ENCODE measurements at places on chromosomes 4 and X.

GRCh38 chr4:105327956-105328355, 145.9 kb downstream of the PPA2 start:
- no peak for DNase-seq

GRCh38 chrX:54495814-54496516, at the start of gene FGD1:
Gene FGD1 (minus strand): TSS chrX:54496234. CDS start chrX:54495432, 802 bp downstream.
- peak; percentile 36 for DNase-seq

DNA sequence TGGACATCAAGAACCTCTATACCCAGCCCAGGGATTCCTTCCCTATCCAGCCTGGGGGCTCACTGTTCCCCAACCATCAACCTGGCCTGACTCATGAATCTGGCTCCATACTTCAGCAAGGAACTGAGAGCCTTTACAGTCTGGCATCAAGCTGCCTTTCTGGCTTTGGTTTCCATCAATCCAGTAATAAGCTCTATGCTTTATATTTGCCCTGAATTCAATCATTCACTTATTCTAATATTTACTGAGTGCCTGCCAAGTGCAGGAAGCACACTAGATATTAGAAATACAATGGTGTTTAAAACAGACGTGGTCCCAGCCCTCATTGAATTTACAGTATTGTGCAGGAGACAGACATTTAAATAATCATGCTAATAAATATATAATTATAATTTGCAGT, 114.8 kb upstream of the PLAC1 start:
- no peak for DNase-seq

DNA sequence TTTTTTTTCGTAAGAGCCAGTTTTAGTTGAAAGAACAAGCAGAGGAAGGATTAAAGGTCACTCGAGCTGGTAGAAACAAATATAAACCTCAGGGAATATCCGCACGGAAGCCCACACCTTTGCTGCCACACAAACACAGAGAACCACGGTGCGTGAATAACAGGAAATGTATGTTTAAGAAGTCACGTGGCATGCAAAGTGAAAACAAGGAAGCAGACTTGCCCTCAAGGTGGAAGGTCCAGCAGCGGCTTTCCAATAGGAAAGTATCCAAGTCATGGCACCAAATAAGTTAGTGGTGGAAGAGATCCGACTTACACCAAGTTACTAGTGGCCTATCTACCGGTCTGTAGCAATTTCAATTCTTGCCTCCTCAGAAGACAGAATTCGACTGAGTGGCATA, 215.5 kb downstream of the HHIP start:
- DNase-seq, result no peak

DNA sequence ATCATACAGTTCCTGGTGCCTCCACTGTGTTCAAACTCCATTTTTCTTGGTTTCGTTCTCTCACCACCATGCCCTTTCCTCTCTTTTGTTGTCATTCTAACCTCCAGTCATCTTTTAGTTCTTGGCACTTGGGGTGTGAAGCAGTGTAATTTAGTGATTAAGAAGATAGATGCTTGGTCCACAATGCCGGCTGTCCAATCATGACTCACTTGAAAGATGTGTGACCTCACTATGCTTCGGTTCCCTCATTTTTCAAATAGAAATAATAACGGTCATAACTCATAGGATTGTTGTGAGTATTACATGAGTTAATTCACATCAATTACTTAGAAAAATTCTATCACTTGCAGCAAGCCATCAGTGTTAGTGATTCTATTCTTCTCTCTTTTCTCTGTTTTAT, 327.8 kb downstream of the ADGRL3 start:
- no peak for DNase-seq

GRCh38 chrX:9859711-9860555, 73.7 kb downstream of the SHROOM2 start:
- no peak for DNase-seq

DNA sequence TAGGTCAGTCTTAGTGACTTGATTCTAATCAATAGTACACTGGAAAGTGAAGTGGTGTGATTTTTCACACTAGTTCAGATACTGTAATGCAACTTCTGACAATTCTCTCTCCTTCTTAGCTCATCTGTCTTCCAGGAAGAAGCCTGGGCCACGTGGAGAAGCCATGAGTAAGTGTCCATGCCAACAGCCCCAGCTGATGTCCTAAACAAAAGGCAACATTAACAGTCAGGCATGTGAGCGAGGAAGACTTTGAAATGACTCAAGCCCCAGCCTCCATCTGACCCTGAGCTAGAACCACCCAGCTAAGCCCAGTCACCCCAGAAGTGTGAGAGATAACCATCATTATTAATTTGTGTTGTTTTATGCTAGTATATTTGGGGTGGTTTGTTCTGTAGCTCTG, 115.7 kb upstream of the MAGEB16 start:
- no peak for DNase-seq

DNA sequence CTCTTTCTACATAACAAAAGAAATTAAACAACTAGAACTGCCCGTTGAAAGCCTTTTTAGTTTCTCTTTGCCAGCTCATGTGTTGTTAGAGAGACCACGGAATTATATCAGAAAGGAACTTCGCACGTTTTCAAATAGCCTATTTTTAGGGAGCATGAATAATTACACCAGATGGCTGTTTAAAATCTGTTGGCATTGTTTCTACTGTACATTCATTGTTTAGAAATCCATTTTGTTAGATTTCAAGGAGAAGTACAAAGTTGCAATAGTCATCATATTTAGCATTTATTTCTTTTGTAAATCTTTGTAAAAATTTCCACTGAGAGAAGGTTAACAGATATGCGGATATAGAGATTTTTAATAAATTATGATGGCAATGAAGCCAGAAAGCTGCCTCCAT, 403.0 kb upstream of the HS3ST1 start:
- DNase-seq, result no peak

GRCh38 chr4:117640836-117641235, 393.4 kb upstream of the NDST3 start:
- no peak for DNase-seq

GRCh38 chrX:39150220-39150619, 349.0 kb downstream of the MID1IP1 start:
- DNase-seq, result no peak

DNA sequence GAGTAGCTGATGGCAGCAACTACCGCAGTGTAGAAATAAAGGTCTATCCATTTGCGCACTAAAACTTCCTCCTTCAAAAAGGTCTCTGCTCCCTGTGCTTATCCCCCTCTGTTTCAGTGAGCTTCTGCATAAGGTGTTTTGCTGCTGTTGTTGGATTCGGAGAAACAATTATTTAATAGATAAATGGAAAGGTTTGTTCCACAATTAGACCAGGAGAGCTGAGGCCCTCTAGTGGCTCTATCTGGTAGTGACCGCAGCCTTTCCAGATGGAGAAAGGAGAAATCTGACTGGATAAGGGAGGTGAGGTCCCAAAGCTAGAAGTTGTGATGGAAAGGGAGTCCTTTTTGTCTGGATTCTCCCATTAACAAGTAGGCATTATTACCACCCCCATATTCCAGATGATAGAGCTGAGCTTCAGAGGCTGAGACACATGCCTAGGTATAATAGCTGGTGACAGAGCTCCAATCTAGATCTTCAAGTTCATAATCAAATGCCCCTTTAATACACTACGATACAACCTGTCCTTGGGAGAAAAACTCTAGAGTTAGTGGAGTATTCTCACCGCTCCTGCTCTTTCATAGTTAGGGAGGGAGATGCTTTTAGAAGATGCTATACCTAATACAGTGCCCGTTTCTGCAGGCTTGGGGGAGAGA, 5.1 kb upstream of the GABRQ start:
- DNase-seq, result peak; percentile 18

DNA sequence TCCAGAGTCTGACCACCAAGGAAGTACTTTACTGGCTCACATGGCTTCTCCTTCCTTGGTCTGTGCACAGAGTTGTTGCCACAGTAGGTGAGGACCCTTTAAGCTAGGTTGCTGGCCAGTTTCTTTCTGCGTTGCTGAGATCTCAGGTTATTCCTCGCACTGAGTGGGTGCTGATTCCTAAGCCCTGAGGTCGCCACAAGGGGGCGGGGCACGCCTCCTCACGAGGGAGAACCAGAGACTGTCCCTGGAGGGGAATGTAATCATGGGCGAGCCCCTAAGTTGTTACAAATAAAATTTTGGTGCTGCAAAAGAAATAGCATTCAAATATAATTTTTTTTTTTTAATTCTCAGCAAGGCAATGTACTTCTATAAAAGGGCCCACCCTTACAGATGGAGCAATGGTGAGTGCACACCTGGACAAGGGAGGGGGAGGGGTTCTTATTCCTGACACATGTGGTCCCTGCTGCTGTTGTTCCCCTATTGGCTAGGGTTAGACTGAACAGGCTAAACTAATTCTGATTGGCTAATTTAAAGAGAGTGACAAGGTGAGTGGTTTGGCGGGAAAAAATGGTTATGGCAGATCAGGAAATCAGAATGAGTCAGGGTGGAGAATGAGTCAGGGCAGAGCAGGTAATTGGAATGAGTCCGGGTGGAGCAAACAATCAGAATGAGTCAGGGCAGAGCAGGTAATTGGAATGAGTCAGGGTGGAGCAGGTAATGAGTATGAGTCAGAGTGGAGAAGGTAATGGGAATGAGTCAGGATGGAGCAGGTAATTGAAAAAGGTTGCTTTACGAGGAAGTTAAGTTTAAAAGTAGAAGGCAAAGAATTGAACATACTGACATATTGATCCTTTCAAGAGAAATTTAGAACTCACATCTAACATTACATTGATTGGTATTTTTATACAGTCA, 107.5 kb downstream of the VSIG4 start:
- no peak for DNase-seq

GRCh38 chrX:97175147-97175546, 291.4 kb downstream of the RPA4 start:
- no peak for DNase-seq

- no peak for DNase-seq
Measured at GRCh38 chrX:52923781-52924241, 26.7 kb downstream of the FAM156B start.

DNA sequence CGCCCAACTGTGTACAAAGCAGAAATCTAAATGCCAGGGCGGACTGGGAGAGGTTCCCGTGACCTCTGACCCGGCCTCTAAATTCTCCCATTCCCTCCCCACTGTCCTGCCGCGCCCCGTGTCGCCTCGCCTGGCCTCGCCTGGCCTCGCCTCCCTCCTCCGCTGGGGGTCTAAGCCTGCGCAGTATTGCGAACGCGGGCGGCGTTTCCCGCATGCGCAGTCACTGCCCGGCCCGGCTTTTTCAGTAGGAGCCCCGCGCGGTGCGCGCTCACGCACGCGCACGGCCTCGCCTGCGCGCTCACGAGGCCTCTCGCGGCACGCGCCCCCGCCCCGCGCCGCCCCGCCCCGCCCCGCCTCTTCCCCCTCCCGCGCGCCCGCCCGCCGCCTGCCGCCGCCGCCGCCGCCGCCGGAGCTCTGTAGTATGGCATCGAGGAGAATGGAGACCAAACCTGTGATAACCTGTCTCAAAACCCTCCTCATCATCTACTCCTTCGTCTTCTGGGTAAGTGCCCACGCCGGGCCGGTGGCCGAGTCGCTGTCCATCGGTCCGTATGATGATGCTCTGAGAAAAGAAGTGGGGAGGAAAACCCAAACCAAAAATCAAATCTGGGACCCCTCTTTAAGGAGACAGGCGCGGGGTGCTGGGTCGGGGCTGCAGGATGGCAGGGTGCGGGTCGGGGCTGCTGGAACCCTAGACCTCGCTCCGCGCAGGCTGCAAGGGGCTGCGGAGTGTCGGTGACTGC, at the start of gene TSPAN7:
TSS of gene TSPAN7 (plus strand) at position 417 of the 743 bp plus-strand sequence. CDS start at position 422, 5 bp downstream.
- DNase-seq, result peak; percentile 75

DNA sequence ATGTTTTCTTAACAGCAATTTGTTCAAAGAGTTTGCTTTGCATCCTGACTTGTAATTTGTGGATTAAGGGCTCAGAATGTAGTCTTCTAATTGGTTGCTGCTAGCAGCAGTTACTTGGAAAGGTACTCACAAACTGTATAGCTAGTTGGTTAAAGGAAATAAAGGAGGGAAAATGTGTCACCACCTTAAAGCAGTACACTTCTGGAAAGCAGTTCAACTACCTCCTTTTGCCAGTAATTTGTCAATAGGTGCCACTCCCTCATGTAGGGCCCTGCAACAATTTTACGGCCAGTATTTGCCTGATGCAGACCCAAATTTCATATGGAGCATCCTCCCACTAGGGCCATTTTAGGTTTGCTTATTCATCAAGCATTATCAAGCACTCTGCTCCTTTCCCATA, 20.8 kb downstream of the AMOT start:
- no peak for DNase-seq

GRCh38 chr4:19636451-19636850, 615.3 kb upstream of the SLIT2 start:
- no peak for DNase-seq

GRCh38 chr4:170008371-170008770, 17.8 kb downstream of the MFAP3L start:
- no peak for DNase-seq

DNA sequence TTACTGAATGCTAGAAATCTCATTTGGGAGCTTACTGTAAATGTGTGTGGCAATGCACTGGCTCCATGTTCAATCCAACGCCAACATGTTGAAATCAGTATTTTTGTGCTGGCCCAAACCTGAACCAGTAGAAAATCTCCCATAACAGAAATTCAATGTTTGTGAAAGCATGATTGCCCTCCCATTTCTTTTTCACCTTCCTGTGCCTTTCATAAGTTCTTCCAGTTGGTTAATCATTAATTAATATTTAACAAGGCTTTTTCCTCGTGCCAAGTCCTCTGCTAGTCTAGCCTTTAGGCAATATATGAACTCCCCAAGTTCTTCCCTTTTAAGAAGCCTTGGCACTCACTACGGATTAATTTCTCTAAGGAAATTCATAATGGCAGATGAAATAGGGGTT, 1.3 kb upstream of the PLS3 start:
- no peak for DNase-seq

DNA sequence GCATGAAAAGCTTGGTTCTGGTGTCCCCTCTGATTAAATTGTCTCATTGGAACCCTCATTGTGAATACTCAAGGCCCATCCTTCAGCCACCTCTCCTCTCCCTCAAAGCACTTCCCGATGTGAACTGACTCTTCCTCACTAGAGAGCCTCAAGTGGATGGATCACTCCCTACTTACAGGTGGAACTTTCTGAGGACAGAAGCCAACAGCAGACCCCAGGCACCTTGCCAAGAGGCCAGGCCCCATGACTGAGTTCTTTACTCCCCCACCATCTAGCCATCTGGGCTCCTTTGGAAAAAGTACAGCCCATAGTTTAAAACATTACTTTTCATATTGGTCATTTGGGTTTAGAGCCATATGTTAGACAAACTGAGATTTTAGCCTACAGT, 224.1 kb downstream of the SHROOM3 start:
- no peak for DNase-seq

- no peak for DNase-seq
Measured at GRCh38 chrX:19792412-19792811, 95.0 kb downstream of the SH3KBP1 start.

GRCh38 chr4:141331534-141332358, 111.1 kb downstream of the ZNF330 start:
- DNase-seq, result no peak

GRCh38 chr4:84499624-84499982, 511 bp upstream of the NKX6-1 start:
- no peak for DNase-seq

DNA sequence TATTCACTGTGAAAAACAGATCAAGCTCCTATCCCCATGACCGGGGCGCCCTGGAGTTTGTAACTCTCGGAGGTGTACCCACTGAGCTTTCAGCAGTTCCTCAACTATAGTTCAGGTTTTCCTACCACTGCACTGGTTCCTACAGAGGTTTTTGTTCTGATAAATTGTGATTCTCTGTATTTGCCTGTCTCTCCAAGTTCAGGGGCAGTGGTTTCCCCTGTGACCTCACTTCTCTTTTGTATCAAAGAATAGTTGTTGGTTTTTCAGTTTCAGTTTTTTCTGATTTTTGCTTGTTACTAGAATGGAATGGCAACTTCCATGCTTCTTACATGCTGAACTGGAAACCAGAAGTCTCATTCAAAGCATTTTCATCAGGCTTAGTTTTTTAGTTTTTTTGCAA, 56.8 kb upstream of the PLS3 start:
- no peak for DNase-seq
